ENCODE measurements at places on chromosomes 6 and 20.

DNA sequence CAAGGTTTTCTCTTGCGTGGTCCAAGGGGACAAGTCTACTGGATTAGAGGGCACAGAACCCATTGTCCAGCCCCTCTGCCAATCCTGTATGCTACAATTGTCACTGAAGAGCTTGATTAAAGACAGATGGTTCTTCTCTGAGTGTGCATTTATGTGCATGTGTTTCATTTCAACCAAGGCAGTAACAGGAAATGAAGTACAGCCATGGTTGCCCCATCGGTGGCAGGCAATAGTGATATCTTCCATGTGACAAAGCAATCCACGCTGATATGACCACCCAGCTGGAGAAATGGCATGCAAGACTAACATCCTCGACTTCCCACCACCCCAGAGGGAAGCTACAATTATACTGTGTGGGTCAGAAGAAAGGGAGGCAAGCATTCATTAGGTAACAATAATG is 85.5 kb downstream of the UNC5CL start:
- DNase-seq = no peak
- no peak overlapping the region for H3K4me3 ChIP-seq
- no peak overlapping the region for H3K27ac ChIP-seq
- no peaks in the 10 kb centered on the region for H3K36me3 ChIP-seq

DNA sequence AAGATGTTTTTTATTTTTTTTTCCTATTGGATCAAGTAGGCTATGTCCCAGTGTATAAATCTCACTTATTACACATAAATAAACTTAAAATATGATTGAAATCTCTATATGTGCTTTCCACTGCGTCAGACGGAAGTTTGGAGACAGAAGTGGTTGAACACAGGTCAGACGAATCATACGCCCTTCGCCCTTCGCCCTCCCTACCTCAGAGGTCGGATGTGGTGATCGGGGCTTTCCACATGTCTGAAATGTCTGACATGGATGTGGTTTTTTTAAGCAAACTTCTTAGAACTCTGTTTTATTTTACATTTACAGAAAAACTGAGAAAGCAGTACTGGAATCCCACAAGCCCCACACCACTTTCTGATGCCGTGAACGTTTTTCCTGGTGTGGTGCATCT is 344.4 kb downstream of the THBS2 start:
- H3K4me1 ChIP-seq = peaks cover 23% of the 10 kb centered on the region
- DNase-seq = no peak
- H3K27ac ChIP-seq = no peak overlapping the region
- peaks cover 4% of the 10 kb centered on the region for H3K27me3 ChIP-seq
- H3K36me3 ChIP-seq = no peaks in the 10 kb centered on the region

- no peak overlapping the region for H3K27ac ChIP-seq
- no peaks in the 10 kb centered on the region for H3K27me3 ChIP-seq
- no peaks in the 10 kb centered on the region for H3K36me3 ChIP-seq
- H3K4me3 ChIP-seq = no peak overlapping the region
Observed at GRCh38 chr6:90328004-90328403, 31.4 kb upstream of the BACH2 start.

GRCh38 chr6:13725570-13725969 is 13.9 kb upstream of the RANBP9 start:
- H3K4me3 ChIP-seq = peak overlapping the region; percentile 34
- H3K27me3 ChIP-seq = no peaks in the 10 kb centered on the region
- DNase-seq = no peak
- H3K27ac ChIP-seq = no peak overlapping the region
- H3K36me3 ChIP-seq = peaks cover 3% of the 10 kb centered on the region
- H3K4me1 ChIP-seq = peaks cover 5% of the 10 kb centered on the region

DNA sequence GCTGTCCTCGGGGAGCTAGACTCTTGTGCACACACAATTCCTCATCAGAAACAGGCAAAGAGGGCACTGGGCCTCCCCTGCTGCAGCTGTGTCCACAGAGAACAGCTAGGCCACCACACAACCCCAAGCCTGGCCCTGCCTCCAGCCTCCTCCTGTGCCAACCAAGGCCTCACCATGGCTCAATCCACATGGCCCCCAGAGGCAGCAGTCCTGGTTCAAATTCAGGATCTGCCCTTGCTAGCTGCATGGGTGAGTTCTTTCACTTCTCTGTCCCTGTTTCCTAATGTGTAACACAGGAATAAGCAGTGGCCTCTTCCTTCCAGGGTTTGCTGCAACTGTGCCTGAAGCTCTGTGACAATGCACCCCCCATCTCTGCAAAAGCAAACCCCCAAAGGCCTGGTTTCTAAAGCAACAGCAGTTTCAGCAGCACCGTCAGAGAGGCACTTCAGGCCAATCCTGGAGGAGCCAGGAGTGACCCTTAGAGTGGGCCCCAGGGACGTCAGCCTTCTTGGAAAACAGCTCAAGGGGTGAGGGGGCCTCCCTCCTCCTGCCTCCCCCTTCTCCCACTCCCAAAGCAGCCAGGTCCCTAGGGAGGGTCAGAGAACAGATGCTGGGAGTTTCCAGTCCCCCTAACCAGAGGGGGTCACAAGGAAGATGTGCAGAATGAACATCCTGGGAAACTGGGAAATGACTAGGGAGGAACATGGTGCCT is 2.2 kb downstream of the ADISSP start:
- H3K4me3 ChIP-seq = peak overlapping the region; percentile 76
- H3K36me3 ChIP-seq = peaks cover 17% of the 10 kb centered on the region
- H3K4me1 ChIP-seq = peaks cover 30% of the 10 kb centered on the region
- H3K27ac ChIP-seq = no peak overlapping the region

DNA sequence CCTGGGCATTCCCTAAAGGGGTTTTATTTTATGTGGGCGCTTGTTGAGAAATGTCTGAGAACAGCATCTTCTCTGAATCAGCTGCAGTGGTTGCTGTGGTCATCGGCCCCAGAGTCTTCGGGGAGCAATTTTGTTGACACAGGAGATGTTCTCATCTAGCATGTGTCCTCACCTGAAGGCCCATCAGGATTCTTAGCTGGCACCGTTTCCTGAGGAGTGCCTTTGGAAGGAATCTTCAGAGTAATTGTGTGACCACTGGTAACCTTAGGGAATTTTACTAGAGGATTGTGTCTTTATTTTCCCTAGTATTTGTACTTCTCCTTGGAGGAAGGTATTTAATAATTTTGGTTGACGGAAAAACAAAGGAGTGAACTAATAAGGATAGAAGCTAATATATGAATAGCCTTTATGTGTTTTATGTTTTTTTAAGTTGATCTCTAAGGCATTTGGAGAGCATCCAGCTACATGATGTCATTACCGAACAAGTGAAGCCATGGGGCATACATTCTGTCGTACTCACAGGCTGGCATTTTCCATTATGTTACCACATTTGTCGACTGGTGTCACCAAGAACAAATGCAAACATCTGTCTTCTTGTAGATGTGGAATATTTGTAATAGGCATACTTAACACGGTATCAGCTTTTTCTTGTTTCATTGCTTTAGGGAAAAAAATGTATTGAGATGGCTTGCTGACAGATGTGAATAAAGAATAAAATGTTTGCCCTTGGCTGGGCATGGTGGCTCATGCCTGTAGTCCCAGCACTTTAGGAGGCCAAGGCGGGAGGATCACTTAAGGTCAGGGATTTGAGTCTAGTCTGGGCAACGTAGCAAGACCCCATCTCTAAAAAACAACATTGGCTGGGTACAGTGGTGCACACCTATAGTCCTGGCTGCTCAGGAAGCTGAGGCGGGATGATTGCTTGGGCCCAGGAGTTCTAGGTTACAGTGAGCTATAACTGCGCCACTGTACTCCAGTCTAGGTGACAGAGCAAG is 41.9 kb downstream of the TULP4 start:
- no peaks in the 10 kb centered on the region for H3K36me3 ChIP-seq
- peaks cover 45% of the 10 kb centered on the region for H3K4me1 ChIP-seq
- H3K27ac ChIP-seq = no peak overlapping the region
- no peaks in the 10 kb centered on the region for H3K27me3 ChIP-seq

GRCh38 chr6:151325075-151326050 is 66.0 kb downstream of the ZBTB2 start:
- DNase-seq = no peak
- peak overlapping the region; percentile 67 for H3K4me3 ChIP-seq
- H3K36me3 ChIP-seq = no peaks in the 10 kb centered on the region
- H3K4me1 ChIP-seq = peaks cover 27% of the 10 kb centered on the region

DNA sequence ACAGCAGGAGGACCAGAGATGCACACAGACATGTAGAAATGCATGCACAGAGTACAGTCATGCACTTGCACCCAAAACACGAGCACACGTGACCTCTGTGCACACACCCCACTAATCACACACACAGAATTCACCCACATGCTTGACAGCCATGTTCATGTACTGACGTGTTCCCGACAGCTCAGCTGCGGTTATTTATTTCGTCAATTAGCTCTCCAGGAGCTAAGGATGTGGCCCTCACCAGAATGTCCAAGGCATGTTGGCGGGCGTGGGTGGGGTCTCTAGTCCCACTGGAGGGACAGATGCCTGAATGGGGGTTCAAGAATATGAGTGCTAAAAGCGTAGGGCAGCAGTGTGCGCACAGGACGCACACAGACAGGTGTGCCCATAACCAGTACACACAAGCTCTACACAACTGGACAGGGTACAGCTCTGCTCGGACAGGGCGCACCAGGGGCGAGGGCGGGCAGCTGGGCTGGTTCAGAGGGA is 571 bp upstream of the PRPF6 start:
- no peak for DNase-seq
- peak overlapping the region; percentile 94 for H3K4me3 ChIP-seq
- H3K4me1 ChIP-seq = peaks cover 69% of the 10 kb centered on the region
